ENCODE measurements at places on chromosomes 12 and 14.

- DNase-seq = no peak
Measured at GRCh38 chr14:33061667-33062325, 123.1 kb downstream of the NPAS3 start.

DNA sequence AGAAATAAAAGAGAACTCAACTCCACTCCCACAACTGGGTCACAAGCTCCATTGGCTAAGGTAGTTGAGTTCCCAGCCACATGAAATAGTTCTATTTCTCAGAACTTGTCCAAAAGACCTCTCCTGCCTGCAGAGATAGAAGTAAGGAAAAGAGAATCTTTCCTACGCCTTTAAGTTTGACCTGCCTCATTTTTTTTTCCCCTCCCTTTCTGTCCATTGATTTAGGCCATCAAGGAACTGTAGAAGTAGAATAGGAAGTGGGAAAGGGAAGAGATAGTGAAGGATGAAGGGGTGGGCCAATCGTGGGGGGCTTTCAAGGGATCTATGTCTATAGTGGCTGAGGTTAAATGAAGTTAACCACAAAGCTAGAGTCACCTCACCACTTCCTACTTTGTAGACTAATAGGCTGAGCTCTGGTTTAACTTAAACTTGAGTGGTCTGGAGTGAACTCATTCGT lies 13.9 kb upstream of the NUDT4 start:
- no peak for DNase-seq

DNA sequence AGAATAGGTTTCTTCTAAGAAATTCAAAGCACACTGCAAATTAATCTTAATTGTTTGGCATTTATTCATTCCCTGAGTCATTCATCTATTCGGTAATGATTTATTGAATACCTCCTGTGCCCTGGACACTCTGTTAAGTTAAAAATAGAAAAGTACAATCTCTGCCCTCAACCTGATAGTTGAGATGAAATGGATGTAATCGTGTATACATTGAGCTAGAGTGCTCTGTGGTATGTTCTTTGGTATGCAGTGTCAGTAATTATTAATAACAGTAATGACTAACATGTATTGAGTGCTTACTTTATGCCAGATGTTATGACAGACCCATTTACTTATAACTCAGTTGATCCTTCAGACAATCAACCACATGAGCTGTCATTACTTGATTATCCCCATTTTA lies 47.6 kb downstream of the UTP20 start:
- DNase-seq = no peak

- peak; percentile 88 for DNase-seq
Measured at GRCh38 chr12:48001505-48002413, 2.5 kb downstream of the COL2A1 start.

- no peak for DNase-seq
Measured at GRCh38 chr12:130762319-130762675, 46.2 kb upstream of the RIMBP2 start.

GRCh38 chr12:54404061-54405004 lies 14.7 kb downstream of the ITGA5 start:
- no peak for DNase-seq

DNA sequence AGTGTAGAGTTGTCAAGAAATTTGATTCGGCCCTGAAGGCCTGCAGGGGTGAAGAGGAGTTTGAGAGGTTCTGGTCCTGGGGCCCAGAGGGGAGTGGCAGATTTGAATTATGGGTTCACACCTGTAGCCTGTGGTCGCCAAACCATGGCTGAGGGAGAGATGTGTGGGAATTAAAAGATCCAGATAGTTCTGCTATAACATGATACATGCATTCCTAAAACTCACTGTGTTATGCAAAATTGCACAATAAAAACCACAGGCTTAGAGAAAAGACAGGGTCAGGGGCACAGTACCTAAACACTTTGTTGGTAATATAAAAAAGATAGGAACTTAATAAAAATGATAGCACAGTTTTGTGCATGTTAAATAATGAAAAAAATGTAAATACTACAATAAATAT lies 106.2 kb downstream of the TMEM30B start:
- DNase-seq = no peak

DNA sequence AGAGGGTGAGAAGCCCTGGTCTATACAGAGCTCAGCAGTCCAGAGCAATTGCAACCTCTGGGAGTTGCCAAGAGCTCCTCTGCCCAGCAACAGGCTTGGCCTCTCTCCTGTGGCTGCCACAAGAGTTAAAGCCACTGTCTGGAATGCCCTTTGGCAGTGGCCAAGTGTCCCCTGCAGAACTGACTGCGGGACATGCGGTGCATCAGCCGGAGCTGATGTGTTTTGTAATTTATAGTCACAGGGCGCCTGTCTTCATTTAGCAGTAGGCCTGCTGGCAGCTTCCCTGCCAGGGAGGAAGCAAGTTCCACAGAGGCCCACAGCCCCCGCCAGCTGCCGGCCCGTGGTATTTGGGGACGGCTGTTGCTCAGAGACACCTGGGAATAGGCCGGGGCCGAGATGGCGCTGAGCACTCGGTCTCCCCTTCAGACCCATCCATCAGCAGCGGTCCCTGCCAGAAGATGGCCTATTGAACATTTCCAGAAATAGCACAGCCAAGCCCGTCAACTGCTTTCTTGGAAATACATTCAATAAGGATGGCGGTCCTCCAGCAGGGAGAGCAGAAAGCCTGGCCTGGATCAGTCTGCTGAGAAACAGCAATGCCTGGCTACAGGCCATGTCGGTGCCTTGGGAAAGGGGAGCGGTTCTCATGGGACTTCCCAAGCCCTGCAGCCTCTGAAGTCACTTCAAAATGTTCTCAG lies 217.4 kb downstream of the CRADD start:
- peak; percentile 91 for DNase-seq

GRCh38 chr14:57319636-57320192 lies 50.9 kb downstream of the AP5M1 start:
- no peak for DNase-seq

DNA sequence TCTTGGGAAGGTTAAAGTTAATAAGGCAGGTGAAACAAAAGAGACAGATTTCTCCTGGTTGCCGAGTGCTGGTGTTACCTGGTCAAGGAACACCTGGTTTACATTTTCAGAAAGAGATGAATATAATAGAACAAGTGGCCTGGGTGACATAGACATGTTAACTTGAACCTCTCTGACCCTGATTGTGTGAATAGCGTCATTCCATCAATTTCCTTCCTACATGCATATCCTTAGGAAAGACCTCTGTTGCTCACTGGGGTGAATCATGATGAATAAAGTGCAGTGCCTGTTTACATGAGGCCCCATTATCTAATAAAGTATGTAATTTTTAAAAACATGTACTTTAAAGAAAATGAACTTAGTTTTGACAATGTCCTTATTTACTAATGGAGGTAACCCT lies 1822.9 kb upstream of the FLRT2 start:
- DNase-seq = no peak

DNA sequence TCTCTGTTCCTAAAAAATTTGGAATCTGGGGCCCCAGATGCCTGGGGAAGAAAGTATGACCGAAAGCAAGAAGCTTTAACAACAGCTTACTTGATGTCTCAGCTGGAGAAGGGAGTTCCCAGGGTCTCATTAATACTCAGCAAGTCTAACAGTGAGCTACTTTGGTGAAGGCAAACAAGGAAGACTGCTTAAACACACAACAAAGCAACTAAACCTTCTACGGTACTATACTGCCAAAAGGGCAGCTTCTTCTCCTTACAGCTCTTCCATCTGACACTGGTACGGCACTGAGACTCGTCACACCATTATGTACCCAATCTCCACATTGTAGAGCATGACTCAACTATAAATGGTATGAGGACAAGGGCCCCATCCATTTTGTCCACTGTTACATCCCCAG lies 213.0 kb downstream of the MED13L start:
- no peak for DNase-seq

DNA sequence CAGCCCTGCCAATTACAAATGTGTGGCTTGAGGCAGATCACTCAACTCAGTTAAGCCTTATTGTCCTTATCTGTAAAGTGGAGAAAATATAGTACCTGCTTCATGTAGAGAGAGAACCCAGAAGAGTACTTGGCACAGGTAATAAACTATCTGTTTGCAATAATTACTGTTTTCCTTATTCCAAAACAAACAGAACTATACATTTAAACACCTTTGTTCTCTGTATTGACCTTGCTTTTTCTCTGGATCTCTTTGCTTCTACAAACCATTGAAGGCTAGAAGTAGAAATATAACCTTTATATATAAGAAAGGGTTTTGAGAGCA lies 70.8 kb upstream of the SRSF5 start:
- no peak for DNase-seq

- DNase-seq = peak; percentile 39
Measured at GRCh38 chr12:92363295-92364146, 217.9 kb upstream of the BTG1 start.

DNA sequence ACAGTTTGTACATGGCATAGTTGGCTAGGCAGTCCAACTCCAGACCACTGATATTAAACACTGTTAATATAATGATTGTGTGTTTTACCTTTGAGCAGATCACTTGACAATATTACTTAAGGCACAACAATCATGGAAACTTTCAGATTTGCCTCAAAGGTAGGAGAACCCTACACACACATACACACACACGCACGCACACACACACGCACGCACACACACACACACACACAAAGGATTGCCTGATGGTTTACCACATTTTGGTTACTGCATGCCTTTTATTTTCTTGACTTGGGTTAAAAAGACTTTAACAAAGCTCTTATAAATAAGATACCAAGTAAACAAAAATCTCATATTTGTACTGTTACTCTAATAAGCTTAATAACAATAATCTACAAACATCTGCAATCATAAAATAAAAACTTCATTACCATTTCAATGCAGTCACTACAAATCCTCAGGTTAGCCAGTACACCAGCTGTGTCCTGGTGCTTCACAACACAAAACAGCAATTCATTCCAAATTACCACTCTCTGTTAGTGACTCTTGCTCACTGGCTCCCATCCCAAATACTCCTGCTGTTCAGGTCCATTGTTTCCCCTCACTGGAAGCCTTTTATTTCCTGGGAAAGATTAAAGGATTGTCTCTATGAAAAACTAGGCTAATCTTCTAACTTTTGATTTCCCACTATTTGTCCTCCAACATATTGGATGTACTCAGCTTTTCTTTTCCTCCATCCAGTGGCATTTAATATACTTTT lies 175.2 kb upstream of the ATP2B1 start:
- no peak for DNase-seq

GRCh38 chr14:85824526-85824925 lies 294.6 kb downstream of the FLRT2 start:
- no peak for DNase-seq

- DNase-seq = peak; percentile 74
Measured at GRCh38 chr12:131091413-131091975, 137.8 kb downstream of the ADGRD1 start.

Data from lower leg skin (tissue), 4 donors.